Stimulated activated CD4-positive, alpha-beta T cell treated with anti-CD3 and anti-CD28 coated beads, Interleukin-12 subunit alpha, Interleukin-12 subunit beta, amount 100 ng/mL, for 48 hours (primary cell): ENCODE measurements at places on chromosomes 5 and 9.

DNA sequence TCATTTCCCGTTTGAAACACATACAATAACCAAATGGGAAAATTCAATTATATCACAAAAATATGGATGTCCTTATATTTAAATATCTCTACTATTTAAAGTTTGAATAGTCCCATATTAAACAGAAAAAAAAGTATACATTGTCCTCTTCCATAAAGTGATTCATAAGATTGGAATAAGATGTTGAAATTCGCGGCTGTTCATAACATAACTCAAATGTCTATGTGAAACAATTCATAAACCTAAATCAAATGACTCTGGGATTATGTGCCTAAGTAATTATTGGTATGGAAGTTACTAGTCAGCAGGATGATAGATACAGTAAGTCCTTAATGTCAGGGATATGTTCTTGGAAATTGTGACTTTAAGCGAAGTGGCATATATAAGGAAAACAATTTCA, 3.9 kb upstream of the EFNA5 start:
- DNase-seq = no peak

DNA sequence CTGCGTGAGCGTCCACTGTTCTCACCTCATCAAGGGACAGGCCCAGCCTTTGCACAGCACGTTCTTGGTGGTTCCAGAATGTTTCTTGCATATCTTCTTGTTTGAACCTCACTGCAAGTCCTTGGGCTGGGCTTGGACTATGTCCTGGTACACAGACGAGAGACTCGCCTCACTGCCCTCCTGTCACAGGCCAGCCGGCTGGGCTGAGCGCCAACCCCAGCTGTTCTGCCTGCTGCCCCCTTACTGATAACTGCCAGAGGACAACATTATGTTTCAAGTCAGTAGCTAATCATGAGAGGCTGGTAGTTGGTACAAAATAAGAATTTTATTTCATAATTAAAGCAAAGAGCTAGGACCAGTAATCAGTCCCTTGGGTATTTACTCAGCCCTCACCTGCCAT, 52.8 kb upstream of the LRRTM2 start:
- no peak for DNase-seq

DNA sequence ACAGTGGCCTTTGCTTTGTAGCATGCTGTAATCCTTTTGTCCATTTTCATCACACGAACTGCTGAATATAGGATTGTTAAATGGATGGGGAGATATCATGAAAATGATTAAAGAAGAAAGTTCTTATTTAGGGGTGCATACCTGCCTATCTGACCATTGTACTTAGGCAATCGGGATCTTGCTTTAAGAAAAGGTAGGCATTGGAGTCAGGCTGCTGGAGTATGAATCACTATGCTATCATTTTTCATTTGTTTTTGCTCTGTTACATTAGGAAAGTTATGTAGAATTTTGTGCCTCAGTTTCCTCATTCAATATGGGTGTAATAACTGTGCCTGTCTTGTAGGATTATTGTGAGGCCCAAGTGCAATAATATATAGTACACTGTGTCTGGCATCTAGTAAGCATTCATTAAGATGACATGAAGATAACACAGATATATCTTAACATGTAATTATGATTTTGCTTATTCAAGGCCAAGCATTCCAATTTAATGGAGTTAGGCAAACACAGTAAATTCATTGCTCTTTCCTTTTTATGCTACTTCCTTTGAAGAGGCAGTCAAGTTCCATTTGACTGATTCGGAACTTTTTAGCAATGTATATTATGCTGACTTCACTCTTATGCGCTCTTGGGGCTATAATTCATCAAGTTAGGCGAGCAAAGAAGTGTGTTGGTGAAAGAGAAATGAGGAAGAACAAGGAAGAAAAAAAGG, 109.9 kb upstream of the CDKN2B start:
- no peak for DNase-seq

DNA sequence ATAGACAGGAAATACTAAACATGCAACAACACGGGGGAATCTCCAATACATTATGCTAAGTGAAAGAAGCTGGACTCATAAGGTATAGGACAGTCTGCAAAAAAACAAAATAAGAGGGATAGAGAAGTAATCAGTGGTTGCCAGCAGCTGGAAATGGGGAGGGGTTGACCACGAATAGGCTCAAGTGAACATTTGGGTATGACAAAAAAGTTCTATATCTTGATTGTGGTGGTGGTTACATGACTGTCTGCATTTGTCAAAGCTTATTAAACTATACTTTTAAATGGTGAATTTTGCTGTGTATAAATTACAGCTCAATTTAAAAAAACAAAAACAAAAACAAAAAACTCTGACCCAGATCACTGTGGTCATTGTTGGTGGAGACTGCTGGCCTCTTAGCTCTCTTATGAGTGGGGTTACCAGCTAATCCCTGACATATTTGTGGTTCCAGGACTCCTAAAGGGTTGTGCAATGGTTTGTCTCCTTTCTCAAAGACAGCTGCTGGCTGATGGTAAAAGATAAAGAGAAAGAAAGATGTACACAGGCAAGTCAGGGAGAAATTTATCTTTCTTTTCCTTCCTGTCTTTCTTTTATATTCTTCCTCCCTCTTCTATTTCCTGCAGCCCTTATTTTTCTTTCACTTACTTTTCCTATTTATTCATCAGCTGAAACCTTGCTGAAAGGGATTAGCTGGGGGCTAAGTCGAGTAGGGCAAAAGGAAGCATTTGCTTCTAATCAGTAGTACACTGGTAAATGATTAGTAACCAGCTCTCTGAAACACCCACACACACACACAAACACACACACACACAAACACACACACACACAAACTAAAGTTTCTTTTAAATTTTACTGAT, 42.6 kb upstream of the APC start:
- no peak for DNase-seq

DNA sequence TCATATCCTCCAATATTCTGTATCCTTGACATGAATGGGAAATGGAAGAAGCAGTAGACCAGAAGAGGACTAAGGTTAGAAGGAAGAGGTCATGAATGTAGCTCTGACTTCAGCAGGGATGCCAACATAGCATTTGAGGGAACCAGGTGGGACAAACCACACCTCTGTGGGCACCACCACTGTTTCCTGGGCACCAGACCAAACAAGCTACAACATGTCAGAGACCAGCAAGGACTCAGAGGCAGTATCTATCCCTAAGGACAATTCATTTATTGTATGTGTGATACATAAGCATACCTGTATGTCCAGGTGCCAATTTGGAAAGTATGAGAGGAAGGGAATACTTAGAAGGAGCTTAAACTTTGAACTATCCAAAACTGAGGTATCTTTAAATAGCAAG, 192.8 kb downstream of the MAN2A1 start:
- no peak for DNase-seq

GRCh38 chr5:19261879-19262278, 726.1 kb downstream of the CDH18 start:
- no peak for DNase-seq

DNA sequence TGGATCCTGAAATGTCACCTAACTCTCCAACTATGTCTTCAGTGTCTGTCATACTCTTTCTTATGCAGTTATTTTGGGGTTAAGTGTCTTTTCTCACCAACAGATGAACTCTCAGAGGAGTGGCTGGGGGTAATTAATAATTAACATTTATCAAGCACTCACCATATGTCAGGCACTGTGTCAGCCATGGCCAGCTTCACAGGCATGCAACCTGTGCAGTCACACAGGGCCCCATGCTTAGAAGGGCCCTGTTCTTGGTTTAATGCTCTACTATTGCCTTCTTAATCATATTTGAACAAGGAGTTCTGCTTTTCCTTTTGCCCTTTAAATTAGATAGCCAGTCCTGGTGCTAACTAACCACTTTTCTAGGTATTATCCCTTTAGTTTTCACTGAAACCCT, 3.4 kb upstream of the GRPEL2 start:
- DNase-seq = no peak

DNA sequence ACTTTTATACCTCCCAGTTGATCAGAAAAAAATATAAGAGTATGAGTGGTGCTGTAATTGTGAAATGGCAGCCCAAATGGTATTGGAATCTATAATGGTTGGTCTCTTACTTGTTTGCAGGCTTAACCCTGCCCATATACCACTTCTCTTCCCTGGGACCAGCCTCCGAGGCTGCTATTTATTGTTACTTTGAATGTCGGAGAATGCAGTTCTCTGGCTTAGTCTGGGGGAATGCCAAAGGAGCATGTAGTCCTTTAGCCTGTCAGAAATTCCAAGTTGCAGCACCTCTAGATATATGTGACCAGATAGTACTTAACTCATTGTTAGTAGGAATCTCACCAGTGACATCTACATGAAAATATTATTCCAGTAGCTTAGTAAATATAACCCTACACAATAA, 47.5 kb downstream of the SLC44A1 start:
- no peak for DNase-seq

DNA sequence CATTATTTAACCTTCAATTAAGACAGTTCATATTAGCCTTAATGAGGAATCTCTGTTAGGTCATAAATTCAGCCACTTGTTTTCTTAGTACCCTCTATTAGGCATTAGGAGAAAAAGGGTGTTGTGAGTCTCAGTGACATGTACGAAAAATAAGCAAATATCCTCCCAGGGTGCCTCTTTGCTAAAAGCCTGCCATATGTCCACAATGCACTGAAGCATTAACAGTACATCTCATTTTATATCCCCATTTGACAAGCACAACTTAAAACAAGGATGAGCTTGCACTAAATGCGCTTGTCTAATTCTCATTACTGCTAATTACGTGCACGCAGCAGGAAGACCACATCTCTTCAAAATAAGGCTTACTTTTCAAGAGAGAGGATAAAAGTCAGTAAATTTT, 48.4 kb upstream of the SRFBP1 start:
- DNase-seq = no peak

DNA sequence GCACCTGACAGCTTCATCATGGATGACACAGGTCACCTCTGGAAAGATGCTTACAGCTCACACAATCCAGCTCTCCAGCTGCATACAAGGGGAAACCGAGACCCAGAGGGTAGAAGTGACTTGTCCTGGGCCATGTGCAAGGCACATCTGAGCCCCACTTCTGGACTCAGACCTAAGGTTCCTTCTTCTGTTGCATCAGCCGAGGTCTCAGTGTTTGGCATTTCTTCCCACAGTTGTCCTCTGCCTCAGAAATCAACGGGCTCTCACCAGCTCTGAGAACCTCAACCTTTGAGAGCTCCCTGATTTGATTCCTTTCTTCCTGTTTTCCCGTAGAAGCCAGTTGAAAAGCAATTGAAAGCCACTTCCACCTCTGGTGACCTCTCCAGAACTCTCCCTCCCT, 38.7 kb upstream of the COL15A1 start:
- DNase-seq = no peak

GRCh38 chr5:56409331-56410190, 176.4 kb upstream of the ANKRD55 start:
- DNase-seq = no peak

- no peak for DNase-seq
These were observed 4.7 kb downstream of the KLF9 start for GRCh38 chr9:70409800-70410199.

DNA sequence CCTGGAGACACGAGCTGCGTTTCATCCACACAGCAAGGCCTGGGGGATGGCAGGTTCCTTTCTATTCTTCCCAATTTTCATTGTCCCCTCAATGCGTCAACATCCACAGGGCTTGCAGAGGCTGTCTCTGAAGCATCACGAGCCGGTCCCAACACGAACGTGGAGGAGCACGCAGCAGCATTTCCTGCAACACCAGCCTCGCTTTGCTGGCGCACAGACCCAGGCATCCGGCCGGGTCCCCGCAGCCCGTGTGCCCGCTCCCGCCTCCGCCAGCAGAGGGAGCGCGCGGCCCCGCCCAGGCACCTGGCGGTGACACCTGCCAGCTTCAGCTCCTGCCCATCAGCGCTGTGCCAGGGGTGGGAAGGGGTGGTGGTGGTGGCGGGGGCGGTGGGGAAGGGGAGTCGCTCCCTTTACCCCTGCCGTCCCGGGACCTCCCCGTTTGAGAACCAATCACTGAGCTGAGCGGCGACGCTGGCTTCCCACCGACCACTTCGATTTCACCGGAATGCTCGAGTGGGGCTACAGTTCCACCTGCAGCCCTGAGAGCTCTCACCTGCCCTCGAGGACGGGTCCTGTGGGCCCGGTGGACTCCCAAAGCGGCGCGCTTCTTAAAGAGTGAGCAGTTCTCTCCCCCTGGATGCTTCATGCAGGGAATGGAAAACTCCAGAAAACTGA, 464.5 kb downstream of the ICE1 start:
- DNase-seq = no peak

GRCh38 chr5:149391524-149391923, 12.4 kb upstream of the IL17B start:
- no peak for DNase-seq

DNA sequence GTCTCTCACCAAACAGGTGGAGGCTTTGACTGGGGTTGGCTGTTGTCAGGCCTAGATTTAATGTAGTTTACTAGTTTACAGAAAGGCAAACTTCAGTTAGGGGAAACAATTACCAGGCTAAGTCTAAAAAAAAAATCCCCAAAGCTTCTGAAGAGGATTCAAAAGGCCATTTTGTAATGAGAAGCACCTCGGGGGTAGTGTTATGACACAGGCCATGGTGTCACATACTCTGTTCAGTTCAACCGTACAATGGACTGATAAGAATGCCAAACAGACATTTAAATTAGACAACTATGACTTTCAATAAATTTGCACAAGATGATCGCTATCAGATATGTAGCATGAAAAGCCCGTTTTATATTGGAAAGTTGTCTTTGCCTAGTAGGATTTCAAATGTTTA, 120.1 kb upstream of the PCA3 start:
- no peak for DNase-seq

- no peak for DNase-seq
These were observed 75.6 kb upstream of the SLC44A1 start for GRCh38 chr9:105168870-105169319.

GRCh38 chr5:43427306-43427705, 15.1 kb upstream of the CCL28 start:
- no peak for DNase-seq

GRCh38 chr9:94586814-94587213, 6.8 kb downstream of the FBP2 start:
- no peak for DNase-seq

DNA sequence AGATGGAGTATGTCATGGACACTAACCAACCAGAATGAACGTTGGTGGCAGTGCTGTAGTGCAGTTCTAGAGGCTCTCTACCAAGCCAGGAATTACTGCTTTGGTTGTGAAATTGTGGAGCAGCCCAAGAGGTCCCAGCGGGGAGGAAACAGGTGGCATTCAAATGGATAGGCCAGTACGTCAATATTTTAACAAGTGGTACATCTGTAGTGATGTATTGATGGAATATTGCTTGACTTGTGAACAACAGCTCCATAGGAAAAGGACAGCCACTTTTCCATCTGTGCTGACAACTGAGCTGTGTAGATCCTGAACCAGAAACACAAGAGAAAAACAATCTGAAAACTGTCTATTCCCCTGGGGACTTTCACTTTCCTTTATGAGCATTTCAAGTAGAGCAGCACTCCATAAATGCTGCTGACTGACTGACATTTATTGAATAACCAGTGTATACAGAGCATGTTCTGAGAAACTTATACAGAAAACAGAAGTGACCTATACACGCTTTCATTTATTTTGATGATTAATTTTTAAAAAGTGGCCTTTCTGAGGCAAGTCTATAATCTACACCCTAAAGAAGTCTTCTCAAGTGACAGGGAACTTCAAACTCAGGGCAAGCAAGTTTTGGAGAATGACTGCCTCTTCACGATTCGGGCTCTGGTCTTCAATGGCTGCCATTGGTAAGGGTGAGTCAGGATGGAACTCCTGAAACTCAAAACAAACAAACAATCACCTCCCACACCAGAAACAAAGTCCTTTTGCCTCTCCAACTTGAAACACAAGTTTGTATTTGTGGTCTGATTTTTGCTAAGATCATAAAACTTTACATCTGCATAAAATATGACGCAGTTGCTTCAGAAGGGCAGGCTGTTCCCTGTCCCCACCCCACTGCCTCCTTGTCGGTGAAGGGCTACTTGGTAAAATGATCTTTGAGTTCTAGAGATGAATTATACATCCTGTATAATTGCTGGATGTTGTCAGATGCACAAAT, 362.4 kb downstream of the NDUFS4 start:
- DNase-seq = no peak
